ENCODE measurements at places on chromosomes 12 and 14. TPM values are rescaled to one million over a fixed set of nuclear protein-coding genes. Genes with fewer than 3 reads are reported as not detected.

- peak overlapping the region; percentile 78 for H3K27ac ChIP-seq
- peaks cover 27% of the 10 kb centered on the region for H3K36me3 ChIP-seq
- H3K27me3 ChIP-seq: no peaks in the 10 kb centered on the region
- DNase-seq: peak; percentile 47
- peak overlapping the region; percentile 1 for H3K4me3 ChIP-seq
Observed at GRCh38 chr12:110677206-110677911, 11.6 kb downstream of the HVCN1 start.

DNA sequence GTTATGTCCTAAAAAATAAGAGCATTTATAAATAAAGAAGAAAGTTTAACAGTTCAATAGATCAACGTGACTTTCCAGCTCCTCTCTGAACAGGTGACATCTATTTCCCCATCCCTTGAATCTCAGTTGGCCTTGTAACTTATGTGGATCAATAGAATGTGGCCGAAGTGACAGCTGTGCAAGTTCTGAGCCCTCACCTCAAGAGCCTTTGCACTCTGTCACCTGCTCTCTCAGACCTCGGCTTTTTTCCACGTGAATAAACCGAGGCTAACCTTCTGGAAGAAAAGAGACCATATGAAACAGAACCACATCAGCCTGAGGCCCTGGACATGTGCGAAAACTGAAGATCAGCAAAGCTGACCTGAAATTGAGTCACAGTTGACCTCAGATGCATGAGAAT is 253.0 kb downstream of the DAD1 start:
- no peak overlapping the region for H3K27ac ChIP-seq
- H3K4me1 ChIP-seq: no peaks in the 10 kb centered on the region
- H3K36me3 ChIP-seq: no peaks in the 10 kb centered on the region
- no peaks in the 10 kb centered on the region for H3K27me3 ChIP-seq

GRCh38 chr14:96341323-96341722 is 21.8 kb downstream of the ATG2B start:
- DNase-seq: no peak
- H3K4me3 ChIP-seq: no peak overlapping the region
- peaks cover 21% of the 10 kb centered on the region for H3K36me3 ChIP-seq
- H3K4me1 ChIP-seq: peaks cover 2% of the 10 kb centered on the region
- no peaks in the 10 kb centered on the region for H3K27me3 ChIP-seq

DNA sequence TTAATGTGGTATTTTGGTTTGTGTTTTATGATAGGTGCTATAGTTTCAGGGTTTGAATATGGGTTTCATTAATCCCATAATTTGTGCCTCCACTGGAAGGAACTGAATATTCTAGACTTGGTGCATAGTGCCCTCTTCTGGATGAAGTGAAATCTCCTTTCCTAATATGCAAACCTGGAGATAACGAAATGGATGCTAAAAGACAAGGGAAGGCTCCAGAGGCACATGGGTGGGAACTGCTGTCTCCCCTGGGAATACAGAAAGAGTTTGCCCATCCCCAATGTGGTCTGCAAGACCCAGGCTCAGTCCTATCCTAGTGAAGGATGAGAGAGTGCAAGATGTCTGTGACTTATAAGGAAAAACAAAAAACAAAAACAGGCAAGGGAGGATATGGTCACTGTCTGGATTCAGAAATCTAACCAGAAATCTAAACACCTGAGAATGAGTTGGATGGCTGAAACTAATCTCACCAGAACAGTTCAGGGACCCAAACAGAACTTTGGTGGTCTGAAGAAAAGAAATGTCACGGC is 142.3 kb upstream of the TMPO start:
- no peak overlapping the region for H3K4me3 ChIP-seq
- H3K27me3 ChIP-seq: peaks cover 54% of the 10 kb centered on the region
- no peak overlapping the region for H3K27ac ChIP-seq
- peaks cover 36% of the 10 kb centered on the region for H3K4me1 ChIP-seq
- peaks cover 2% of the 10 kb centered on the region for H3K36me3 ChIP-seq
- DNase-seq: no peak

DNA sequence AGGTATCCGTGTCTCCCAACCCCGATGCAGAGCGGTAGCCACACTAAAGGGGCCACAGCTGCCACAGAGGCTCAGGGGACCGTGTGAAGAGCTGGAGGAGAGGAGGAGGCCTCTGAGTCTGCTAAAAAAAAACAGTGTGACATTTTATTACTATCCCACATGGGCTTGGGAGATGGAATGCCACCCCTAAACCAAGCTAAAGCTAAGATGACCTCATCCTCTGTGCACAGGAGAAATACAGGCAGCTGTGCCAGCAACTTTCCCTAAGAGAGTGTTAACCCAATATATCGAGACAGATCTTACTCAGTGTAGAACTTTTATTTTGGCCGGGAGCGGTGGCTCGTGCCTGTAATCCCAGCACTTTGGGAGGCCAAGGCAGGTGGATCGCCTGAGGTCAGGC is 18.0 kb downstream of the BCL2L14 start:
- peaks cover 10% of the 10 kb centered on the region for H3K27me3 ChIP-seq
- H3K4me3 ChIP-seq: no peak overlapping the region
- H3K27ac ChIP-seq: no peak overlapping the region

GRCh38 chr12:106631150-106631549 is 48.3 kb downstream of the RFX4 start:
- H3K27ac ChIP-seq: no peak overlapping the region
- peaks cover 9% of the 10 kb centered on the region for H3K27me3 ChIP-seq
- H3K4me3 ChIP-seq: no peak overlapping the region
- H3K4me1 ChIP-seq: no peaks in the 10 kb centered on the region
- H3K36me3 ChIP-seq: no peaks in the 10 kb centered on the region

DNA sequence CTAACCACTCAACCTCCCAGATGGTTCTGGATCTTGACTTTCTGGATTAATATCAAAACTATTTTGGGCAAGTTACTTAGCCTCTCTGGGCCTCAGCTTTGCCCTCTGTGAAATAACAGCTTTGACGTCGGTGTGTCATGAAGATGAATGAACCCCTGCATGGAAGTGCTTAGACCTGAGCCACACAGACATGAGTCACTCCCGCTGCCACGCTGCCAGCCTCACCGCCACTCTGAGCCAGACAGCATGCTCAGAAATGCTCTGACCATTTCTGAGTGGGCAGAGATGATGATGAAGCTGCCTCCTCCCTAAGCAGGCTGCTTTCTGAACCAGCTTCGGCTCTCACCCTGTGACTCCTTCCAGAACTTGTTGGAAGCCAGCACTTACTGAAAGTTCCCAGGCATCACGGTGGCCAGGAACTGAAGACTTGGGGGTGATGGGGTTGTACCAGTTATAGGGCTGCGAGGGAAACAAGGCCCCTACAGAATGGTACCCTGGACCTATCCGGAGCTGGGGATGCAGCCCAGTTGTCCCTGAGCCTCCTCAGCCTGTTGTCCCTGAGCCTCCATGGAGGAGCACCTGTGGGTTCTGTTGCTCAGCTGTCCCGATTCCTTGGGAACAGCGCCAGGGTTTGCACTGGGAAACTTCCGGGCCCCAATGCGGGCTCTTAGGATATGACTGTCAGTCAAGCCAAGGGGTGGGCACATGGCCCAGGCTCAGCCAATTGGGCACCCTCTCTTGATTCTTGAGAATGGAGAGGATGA is 2.0 kb upstream of the CCDC197 start:
- H3K36me3 ChIP-seq: no peaks in the 10 kb centered on the region
- no peak overlapping the region for H3K27ac ChIP-seq
- no peaks in the 10 kb centered on the region for H3K27me3 ChIP-seq
- DNase-seq: peak; percentile 58

- no peak for DNase-seq
- peaks cover 20% of the 10 kb centered on the region for H3K27me3 ChIP-seq
- no peaks in the 10 kb centered on the region for H3K36me3 ChIP-seq
- H3K27ac ChIP-seq: no peak overlapping the region
Observed at GRCh38 chr12:14135996-14136395, 154.6 kb upstream of the GRIN2B start.

DNA sequence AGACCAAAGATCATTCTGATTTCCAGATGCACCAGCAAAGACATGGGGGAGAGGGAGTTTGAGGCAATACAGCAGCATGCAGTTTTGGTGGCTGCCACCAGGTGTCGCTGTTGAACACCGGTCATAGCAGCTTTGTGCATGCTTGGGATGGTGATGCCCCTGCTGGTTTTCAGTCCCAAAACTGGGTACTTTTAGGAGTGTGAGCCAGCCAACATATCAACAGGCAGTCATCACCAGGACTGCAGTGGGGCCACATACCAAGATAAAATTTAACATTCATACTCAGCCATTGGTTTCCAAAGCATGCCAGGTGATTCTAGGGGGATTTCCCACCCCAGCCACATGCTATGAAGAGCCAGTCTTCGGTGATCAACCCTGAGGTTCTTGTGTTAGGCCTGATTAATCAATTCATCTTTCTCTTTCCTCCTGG is 64.2 kb downstream of the PHETA1 start:
- no peaks in the 10 kb centered on the region for H3K27me3 ChIP-seq
- DNase-seq: peak; percentile 52
- no peaks in the 10 kb centered on the region for H3K4me1 ChIP-seq
- H3K36me3 ChIP-seq: peaks cover 9% of the 10 kb centered on the region

DNA sequence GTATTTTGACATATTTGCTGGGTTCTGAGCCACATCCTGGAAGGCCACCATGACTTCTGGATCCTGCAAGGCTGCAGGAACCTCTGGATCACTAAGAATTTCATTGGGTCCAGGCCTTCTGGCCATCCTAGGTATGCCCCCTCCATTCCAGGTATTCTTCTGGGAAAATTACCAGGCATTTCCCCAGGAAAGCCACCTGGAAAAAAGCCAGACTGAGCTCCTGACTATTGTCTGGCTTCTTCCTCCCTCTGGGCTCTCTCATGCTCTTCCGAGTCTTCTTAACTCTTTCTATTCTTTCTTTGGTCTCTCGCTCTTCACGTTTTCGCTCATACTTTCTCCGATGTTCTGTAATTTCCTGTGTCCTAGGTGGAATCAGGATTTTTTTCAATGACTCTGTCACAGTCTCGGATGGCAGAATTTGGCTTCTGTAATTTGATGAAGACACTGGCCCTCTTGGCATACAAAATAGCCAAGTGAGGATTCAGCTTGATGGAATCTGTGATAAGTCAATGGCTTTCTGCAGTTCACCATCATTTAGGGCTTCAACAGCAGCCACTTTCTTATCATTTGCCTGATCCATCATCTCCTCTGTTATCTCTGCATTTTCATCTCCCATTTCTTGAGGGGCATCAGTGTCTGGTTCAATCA is 42.6 kb downstream of the ATP23 start:
- DNase-seq: no peak
- H3K4me3 ChIP-seq: no peak overlapping the region
- H3K27me3 ChIP-seq: peaks cover 8% of the 10 kb centered on the region
- H3K36me3 ChIP-seq: no peaks in the 10 kb centered on the region
- H3K4me1 ChIP-seq: no peaks in the 10 kb centered on the region

DNA sequence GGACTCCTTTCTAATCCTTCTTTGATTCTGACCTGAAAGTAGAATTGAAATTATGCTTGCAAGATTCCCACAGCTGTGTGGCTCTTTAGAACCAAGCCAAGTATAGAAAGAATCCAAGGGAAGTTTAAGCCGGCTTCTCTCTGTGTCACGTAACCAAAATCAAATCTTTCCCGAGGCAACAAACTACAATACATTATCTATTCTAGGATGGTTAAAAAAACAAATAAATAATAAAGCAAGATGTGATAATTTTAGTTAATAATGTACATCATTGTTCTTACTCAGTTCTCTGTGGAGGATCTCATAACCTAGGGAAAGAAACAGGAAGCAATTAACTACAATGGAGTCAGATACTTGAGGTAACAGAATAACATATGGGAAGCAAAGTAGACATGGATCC is 78.1 kb upstream of the ST8SIA1 start:
- H3K4me1 ChIP-seq: peaks cover 39% of the 10 kb centered on the region
- no peak overlapping the region for H3K4me3 ChIP-seq
- DNase-seq: no peak
- H3K36me3 ChIP-seq: no peaks in the 10 kb centered on the region

DNA sequence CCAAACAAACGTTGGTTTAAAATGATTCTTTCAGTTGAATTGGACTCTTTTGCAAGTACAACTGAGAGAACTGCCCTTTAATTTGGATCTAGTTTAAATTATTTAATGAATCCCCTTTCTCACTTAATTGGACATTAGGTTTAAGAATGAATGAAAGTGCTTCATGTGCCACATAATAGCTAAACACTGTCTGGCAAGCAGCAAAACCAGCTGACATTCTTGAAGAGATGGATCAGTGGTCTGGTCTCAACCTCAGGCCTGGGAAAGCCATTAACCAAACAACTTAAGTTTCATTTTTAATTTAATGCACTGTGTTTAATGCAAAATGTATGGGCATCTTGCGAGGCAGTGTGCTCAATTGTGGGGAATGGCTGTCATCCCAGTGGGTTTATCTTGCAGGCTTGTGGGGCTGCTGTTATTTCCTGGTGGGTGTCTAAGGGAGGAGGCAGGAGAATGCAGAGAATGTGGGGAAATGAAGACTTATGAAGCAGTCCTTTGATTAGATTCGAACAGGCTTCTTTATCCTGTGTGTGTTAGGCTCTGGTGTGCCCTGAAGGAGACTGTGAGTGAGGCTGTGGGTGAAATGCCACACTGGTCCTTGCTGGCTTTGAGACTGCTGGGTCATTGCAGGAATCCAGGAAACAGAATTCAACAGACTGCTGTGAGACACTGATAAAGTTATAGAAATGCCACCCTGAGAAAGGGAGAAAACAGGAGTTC is 144.1 kb upstream of the PELI2 start:
- no peak overlapping the region for H3K4me3 ChIP-seq
- peaks cover 3% of the 10 kb centered on the region for H3K27me3 ChIP-seq
- H3K4me1 ChIP-seq: no peaks in the 10 kb centered on the region
- no peaks in the 10 kb centered on the region for H3K36me3 ChIP-seq
- no peak for DNase-seq
- no peak overlapping the region for H3K27ac ChIP-seq

- no peak overlapping the region for H3K27ac ChIP-seq
- peaks cover 4% of the 10 kb centered on the region for H3K4me1 ChIP-seq
- no peaks in the 10 kb centered on the region for H3K36me3 ChIP-seq
- no peak for DNase-seq
Observed at GRCh38 chr12:80353254-80353653, 90.8 kb upstream of the PTPRQ start.

- no peak overlapping the region for H3K4me3 ChIP-seq
- DNase-seq: no peak
- H3K36me3 ChIP-seq: no peaks in the 10 kb centered on the region
- no peak overlapping the region for H3K27ac ChIP-seq
- peaks cover 38% of the 10 kb centered on the region for H3K27me3 ChIP-seq
Observed at GRCh38 chr12:41188841-41189394, 798 bp downstream of the PDZRN4 start.

KRT79 gene
- not detected for total RNA-seq

SOAT2 gene
- 1.1 TPM for total RNA-seq

GSC gene
- 0.23 TPM for total RNA-seq

INSM2 gene
- total RNA-seq: not detected

IPO4 gene
- 54.9 TPM for total RNA-seq

HOXC10 gene
- total RNA-seq: not detected
